ENCODE measurements at places on chromosomes 6 and 20.

GRCh38 chr20:19880256-19881079, 122.4 kb downstream of the RIN2 start:
- DNase-seq: no peak

- DNase-seq: no peak
Measured at GRCh38 chr20:53331151-53331973, 262.3 kb downstream of the ZNF217 start.

DNA sequence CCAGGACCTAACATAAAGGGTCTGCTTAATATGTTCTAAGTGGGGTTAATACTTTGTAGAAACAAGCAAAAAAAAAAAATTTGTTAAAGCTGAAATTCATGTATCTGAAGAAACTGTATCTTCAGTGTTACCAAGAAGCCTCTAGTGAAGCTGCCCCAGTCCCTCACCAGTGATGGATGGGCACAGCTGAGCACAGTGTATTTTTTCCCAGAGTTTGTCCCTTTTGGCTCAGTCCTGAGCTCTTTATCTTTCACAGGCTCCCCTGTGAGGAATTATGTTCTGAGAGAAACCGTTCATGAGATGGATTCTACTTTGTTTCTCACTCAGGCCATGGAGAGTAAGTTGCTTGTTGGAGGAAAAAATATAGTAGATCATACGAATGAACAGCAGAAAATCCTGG, 38.4 kb downstream of the KIF3B start:
- DNase-seq: no peak

DNA sequence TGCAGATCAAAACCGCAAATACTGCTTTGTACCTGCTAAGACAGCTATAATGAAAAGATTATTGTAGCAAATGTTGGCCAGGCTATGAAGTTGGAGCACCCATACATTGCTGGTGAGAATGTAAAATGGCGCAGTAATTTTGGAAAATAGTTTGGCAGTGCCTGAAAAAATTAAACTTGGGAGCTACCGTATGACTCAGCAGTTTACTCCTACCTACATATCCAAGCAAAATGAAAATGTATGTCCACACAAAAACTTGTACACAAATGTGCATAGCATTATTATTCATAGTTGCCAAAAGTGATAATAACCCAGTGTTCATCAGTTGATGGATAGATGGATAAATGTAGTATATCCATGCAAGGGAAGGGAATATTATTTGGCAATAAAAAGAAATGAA, 13.3 kb downstream of the DSTN start:
- no peak for DNase-seq

DNA sequence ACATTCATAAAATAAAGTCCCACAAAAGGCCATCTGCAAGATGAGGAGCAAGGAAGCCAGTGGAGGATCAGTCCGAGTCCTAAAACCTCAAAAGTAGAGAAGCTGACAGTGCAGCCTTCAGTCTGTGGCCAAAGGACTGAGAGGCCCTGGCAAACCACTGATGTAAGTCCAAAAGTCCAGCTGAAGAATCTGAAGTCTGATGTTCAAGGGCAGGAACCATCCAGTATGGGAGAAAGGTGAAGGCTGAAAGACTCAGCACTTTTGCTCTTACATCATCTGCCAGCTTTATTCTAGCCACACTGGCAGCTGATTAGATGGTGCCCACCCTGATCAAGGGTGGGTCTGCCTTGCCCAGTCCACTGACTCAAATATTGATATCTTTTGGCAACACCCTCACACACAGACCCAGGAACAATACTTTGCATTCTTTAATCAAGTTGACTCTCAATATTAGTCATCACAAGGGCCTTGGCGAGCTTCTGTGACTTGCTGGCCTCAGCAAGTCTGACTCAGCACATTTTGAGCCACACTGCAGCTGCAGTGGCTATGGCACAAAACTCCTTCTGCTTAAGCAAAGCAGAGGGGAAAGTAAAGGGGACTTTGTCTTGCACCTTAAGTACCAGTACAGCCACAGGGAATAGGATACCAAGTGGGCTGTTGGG, 1370.3 kb upstream of the CITED2 start:
- DNase-seq: no peak

- DNase-seq: no peak
Measured at GRCh38 chr6:5403609-5404008, 142.3 kb downstream of the FARS2 start.

GRCh38 chr6:116192786-116193185, 61.1 kb downstream of the TSPYL4 start:
- DNase-seq: no peak

DNA sequence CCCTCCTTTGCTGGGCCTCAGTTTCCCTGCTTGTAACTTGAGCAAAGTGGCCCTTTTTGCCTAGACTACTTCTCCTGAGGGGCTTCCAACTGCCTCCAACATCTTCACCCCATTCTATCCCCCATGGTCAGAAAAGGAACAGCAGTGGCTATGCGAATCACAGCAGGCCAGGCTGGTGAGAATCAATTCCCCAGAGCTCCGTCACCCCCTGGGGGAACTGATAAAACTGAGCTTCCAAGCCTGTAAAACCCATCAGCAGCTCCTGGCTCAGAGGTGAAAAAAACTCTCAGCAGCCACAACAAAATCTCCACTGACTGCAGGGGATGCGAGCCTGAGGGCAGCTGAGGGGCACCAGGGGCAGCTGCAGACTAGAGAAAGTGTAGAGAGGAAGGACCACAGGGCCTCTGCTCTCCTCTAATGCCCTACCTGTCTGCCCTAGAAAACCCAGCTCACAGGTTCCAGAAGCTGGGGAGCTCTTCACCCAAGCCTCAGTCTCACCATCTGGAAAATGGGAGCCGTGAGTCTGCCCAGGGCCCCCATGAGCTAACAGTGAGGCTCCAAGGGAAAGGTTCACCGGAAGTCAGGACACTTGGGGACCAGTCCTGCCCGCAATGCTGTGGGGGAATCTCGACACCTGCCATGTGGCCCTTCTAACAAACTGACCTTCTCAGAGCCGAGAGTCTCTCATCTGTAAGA, 120.6 kb downstream of the GRM4 start:
- DNase-seq: no peak

GRCh38 chr6:108730635-108731515, 117.3 kb upstream of the ARMC2 start:
- DNase-seq: no peak

DNA sequence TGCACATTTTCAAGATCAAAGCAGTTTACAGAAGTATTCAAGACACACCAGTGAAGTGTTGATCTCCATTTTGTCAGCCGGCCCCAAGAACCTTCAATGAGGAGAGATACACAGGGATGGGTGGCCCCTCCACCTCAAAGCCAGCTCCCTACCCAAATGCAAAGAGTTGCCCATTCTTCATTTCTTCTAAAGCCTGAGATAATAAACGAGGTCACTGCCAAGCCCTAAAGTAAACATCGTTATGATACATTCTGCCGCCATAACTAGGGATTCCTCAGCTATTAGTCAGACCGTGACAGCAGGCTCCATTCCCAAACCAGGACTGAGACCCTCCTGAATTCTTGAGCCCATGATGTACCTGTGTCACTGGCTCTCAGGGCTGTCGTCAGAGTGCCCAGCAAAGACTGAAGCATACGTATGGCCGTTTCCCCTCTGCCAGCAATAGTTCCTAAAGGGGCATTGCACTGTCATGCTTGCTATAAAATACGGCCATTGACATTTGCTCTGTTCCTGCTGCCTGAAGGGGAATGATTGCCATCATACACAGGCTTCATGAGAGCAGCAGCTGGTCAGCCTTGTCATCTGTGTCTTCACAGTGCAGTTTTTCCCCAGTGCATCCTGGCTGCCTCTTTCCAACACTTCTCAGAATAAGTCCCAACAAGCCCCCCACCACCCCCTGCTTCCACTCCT, 41.7 kb downstream of the ISM1 start:
- DNase-seq: no peak

DNA sequence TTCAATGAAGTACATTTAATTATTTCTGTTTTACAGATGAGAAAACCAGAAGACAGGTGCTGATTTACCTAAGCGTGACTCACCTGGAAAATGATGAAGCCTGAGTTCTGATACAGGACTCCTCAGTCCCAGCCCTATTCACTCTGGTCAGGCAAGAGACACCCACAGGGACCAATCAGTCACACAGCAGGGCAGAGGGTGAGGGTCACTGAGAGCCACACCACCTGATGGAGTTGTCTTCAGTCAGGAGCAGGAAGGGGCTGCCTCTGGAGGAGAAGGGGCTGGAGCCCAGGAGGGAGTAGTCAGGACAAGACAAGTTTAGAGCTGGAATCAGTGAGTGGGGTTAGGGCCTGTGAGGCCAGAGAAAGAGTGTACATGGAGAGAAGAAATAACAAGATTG, 251.2 kb upstream of the MOCS1 start:
- no peak for DNase-seq

GRCh38 chr6:51827580-51827979, 259.8 kb downstream of the PKHD1 start:
- DNase-seq: no peak

- DNase-seq: no peak
Measured at GRCh38 chr6:91193446-91193845, 606.6 kb upstream of the MAP3K7 start.

GRCh38 chr20:50731055-50731929, at the start of gene PARD6B:
PARD6B (plus strand) TSS chr20:50731580; CDS start chr20:50731787, 207 bp downstream.
- DNase-seq: peak; percentile 68

- DNase-seq: no peak
Measured at GRCh38 chr6:163392533-163392932, 22.0 kb upstream of the QKI start.

DNA sequence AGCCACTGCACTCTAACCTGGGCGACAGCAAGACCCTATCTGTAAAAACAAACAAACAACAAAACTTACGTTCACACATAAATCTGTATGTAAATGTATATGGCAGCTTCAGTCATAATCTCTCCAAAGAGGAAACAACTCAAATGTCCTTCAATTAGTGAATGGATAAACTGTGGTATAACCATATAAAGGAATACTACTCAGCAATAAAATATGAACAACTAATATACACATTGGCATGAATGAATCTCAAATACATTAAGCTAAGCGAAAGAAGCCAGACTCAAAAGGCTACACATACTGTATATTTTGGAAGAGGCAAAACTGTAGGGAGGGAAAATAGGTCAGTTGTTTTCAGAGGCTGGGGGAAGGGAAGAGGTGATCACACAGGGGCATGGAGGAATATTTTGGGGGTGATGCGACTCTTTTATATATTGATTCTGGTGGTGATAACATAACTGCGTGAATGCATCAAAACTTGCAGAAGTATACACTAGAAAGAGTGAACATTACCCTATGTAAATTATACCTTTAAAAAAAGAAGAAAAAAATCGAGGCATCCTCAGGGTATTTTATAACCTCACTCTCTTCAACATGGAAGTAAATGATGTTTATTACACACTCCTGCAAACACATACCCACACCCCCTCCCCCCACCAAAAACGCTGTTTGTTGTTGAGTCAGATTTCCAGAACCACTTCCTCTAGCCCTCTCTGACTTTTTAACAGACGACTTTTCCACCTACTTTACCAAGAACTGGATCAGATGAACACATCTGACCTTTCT, 115.2 kb upstream of the RNF24 start:
- DNase-seq: no peak

DNA sequence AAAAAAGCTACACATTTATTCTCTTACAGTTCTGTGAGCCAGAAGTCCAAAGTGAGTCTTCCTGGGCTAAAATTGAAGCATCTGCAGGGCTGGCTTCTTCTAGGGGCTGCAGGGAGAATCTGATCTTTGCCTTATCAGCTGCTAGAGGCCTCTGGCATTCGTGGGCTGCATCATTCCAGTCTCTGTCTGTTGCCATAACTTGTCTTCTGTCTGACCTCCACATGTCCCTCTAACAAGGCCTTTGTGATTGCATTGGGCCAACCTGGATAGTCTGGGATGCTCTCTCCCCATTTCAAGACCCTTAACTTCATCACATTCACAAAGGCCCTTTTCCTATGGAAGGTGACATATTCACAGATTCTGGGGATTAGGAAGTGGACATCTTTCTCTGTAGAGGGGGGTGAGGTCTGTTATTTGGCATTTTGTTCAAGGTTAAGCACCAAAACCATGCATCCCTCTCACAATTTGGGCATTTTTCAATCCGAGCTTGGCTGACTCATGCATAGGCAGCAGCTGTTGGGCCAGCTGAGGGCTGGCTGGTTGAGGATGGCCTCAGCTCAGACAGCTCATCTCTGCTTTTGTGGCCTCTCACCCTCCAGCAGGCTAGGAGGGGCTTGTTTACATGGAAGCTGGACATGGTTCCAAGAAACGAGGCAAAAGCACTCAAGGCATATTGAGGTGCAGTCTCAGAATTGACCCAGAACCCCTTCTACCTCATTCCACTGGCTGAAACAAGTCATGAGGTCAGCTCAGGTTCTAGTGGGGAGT, 116.1 kb upstream of the NXT1 start:
- no peak for DNase-seq

GRCh38 chr20:14441201-14441600, 103.8 kb upstream of the FLRT3 start:
- DNase-seq: no peak

DNA sequence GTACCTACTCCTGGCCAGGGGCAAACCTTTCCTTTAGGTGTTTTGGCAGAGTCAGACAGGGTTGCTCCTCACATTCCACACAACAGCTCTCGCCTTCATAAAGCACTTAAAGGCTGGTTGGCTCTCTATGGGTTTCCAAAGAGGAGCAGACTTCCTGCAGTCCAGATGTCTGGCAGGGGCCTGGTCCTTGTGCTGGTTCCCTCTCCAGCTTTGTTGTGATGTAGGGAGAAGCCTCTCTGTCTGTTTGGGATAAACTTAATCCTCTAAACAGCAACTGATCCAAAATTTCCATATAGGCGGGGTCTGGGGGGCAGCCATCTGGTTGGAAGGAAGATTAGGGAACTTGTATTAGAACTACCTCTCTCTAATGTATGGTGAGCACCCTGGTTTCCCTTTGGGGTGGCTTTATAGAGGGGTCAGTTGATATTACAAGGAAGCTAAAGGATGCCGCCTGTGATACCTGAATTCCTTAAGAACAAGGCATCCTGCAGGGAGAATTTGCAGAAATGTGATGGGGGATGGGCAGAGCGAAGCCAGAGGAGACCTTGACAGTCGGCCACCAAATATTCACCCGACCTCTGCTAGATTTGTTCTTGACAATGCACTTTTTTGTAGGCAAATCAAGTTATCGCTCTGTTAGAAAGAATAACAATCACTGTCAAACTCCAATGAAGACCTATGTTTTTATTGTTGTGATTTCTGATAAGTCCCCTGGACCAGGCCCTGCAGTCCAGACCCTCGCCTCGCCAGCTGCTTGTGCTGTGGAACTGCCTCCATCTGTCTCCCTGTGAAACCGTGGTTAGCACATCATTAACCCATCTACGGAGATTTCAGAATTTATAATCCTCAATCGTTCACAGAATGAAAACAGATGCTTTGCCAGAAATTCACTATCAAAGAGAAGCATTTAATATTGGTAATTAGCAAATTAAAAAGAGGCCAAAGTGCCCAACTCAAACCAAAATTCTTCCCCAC, 94.0 kb upstream of the RALGAPA2 start:
- DNase-seq: no peak

- DNase-seq: no peak
Measured at GRCh38 chr6:41780551-41781365, at the start of gene PRICKLE4. PRICKLE4 (plus strand) TSS chr6:41780782; CDS start chr6:41783474, 2,692 bp downstream.

- DNase-seq: no peak
Measured at GRCh38 chr20:24966317-24967012, 17.4 kb downstream of the CST7 start.

GRCh38 chr6:98847416-98847778, 13.0 kb downstream of the POU3F2 start:
- DNase-seq: no peak

- no peak for DNase-seq
Measured at GRCh38 chr6:79384845-79385244, 150.4 kb upstream of the HMGN3 start.

Data from amygdala (tissue), 56 donors.